ENCODE measurements at places on chromosomes 4 and X.

- DNase-seq = no peak
Observed at GRCh38 chr4:139913995-139914598, 239.9 kb downstream of the MAML3 start.

DNA sequence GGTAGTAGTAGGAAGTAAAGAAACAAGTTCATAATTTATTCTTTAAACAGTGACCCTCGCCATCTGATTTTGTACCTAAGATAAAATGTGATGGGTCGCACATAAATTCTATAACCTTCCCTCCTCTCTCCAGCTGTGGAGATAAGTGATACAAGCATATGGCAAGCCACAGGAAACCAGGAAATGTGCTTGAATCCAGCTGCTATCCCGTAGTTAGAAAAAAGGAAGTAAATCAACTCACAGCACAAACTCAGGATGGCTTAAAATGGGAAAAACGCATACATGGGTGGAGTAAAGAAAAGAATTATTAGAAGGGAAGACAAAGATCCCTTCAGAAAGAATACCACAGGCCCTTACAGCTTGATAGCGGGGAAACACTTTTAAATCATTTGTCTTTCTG lies 78.2 kb downstream of the ZNF827 start:
- no peak for DNase-seq

- no peak for DNase-seq
Observed at GRCh38 chrX:8714164-8714563, 17.8 kb downstream of the ANOS1 start.

- DNase-seq = no peak
Observed at GRCh38 chr4:109959195-109959594, 46.5 kb downstream of the EGF start.

GRCh38 chr4:132526652-132527051 lies 622.4 kb upstream of the PCDH10 start:
- no peak for DNase-seq

- DNase-seq = no peak
Observed at GRCh38 chr4:38131371-38132091, 171.3 kb downstream of the PTTG2 start.
